Cardiac ventricle fibroblast (primary cell): ENCODE measurements at places on chromosomes 7 and 10. TPM values are rescaled to one million over a fixed set of nuclear protein-coding genes. Genes with fewer than 3 reads are reported as not detected.

Gene GOLGA7B
- total RNA-seq = not detected in 2 replicates

Gene OR9A2
- total RNA-seq = not detected in 2 replicates

Gene CLEC5A
- total RNA-seq = not detected in 2 replicates

Gene ASAH2
- 0.24 and 0.25 TPM in 2 replicates for total RNA-seq

Gene PMPCB
- total RNA-seq = 57.3 and 61.1 TPM in 2 replicates

Gene C10orf95
- total RNA-seq = not detected in 2 replicates

Gene INHBA
- total RNA-seq = 1.5 and 1.9 TPM in 2 replicates

Gene GPAM
- 5.2 and 6.0 TPM in 2 replicates for total RNA-seq

Gene OR2A12
- not detected in 2 replicates for total RNA-seq
